Anterior cingulate cortex (tissue), 58 donors: ENCODE measurements at places on chromosomes 3 and 15.
A peak's percentile ranks its signal among the peaks of the same experiment; 100 is the strongest.

GRCh38 chr3:50502584-50503423, 630 bp downstream of the CACNA2D2 start:
- DNase-seq, result no peak

DNA sequence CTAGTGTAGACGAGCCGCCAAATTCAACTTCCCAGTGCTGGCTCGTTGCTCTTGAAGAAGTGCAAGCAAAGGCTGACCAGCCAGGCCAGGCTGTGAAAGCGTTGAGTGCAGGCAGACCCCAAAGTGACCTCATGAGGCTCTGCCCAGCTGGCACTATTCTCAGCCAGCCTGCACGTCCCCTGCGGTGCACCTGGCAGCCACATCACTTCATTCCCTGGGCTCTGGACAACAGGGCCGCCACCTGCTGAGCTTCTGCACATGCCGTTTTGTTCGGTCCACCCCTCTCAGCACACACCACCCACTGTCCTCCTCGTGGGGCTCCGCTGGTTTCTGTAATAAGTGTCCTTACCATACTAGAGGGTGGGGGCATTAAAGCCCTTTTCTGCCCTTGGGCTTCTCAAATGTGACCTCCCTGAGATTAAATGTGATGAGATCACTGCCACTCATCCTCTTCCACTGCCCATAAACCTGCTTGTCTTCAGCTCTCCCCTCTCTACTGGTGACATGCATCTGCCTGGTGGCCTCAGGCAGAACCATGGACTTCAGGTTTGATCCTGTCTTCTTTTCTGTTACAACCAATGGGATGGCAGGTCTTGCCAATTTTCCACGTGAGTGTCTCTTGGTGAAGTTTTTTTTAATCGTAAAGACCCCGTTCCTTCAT, 6.1 kb downstream of the RASGRF1 start:
- no peak for DNase-seq

- no peak for DNase-seq
Observed at GRCh38 chr15:63990454-63990853, 55.8 kb downstream of the DAPK2 start.

DNA sequence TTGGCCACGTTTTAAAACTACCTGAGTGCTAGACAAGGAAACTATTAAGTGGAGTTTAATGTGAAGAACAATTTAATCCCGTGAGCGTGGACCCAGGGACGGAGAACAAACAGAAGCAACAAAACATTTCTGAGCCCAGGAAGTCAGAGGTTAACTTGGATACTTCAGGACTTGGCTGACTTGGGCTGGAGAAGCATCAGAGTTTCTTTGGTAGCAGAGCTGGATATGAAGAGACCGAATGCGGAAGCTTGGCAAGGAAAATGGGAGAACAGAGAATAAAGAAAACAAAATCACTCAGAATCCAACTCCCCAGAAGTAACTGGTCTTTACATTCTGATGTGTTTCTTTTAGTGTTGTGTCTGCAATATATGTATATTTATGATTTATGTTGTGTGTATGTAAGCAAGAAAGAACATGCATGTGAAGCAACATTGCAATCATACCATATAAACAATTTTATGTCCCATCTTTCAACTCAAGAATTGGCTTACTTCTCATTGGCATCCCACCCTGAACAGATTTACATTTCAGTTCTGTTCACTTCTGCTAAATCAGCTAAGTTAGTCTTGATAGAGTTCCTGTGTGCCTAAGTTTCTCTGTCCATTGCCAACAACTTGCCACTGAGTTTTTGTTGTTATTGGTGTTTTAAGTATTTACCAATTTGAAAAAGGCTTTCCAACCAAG, 17.2 kb upstream of the PLOD2 start:
- no peak for DNase-seq

DNA sequence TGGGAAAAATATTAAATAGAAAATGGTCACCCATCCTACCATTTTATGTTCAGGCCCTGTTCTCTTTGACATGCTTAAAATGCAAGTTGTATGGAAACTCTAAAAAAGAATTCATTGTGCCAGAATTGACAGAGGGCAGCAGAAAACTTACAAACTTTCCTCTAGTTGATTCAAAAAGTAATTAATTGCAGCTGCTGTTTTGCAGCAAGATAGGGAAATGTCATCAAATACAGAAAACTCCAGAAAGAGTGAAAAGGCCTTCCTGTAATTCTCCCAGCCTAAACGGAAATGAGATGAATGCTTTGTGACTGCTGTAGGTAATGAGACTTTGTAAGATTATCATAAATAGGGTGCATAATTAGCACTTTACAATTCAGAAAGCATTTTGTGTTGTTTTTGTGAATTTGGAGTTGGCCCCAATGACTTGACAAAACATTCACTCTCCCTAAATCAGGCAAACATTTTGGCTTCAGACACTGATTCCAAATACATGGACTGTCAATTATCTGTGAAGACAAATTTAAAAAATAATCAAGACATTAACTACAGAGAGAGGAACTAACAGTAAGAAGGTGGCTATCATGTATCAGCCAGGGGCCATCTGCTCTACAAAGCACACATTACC, 861.8 kb downstream of the SQOR start:
- DNase-seq, result no peak

GRCh38 chr3:12999147-13000140, 73.8 kb downstream of the IQSEC1 start:
- DNase-seq, result peak; percentile 48

- no peak for DNase-seq
Observed at GRCh38 chr3:61875046-61875844, 313.9 kb downstream of the PTPRG start.

DNA sequence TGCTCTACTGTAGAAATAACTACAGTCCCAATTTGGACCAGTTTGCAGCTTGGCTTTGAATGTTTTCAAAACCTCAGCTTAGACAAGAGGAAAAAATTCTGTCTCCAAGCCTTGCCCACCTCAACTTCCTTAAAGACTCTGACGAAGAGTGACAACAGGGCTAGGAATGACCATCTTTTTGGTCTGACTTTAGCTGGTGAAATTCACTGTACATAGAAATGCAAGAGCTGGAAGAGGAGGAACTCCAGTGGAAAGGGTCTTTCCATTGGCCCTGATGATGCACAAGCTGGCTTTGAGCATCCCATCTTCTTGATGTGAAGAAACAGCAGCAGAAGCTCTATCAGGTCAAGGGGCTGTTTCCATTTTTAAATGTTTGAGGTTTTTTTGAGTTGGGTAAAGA, 22.7 kb upstream of the SH3BP5 start:
- DNase-seq, result no peak

GRCh38 chr3:119981386-119981785, 112.9 kb downstream of the GSK3B start:
- DNase-seq, result no peak

GRCh38 chr3:42656680-42657610, 3.4 kb downstream of the ZBTB47 start:
- no peak for DNase-seq

DNA sequence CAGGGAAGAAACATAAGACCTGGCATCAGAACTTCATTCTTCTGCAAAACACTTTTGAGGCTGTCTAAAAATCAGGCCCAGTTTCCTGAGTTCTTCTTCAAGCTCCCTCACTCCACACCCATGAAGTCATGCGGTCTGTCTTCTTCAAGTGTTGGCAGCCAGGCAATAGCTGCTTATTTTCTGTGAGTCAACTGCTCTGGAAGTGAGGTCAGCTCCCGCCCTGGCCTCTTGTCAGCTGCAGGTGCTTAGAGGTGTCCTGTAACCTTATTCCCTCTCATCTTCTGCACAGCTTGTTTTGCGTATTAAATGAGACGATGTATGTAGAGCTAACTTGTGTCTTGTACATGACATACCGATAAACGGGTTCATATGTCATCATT, 226.1 kb downstream of the ADAMTS17 start:
- no peak for DNase-seq

DNA sequence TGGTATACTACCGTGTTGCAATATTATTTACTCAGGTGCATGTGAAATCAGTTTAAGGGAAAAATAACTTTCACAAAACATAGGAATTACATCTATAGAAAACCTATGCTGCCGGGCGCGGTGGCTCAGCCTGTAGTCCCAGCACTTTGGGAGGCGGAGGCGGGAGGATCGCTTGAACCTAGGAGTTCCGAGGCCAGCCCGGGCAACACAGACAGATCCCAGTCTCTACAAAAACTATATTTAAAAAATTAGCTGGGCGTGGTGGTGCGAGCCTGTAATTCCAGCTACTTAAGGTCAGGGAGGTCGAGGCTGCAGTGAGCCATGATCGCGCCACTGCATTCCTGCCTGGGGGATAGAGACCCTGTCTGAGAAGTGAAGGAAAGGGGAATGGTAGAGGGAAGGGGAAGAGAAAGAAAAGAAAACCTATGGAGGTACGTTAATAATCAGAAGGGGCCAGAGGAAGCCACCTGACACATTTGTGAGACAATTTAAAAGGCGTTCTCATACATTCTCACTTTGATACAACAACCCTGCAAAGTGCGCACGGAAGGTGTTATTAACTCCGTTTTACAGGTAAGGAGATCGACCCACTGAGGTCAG, 456 bp upstream of the TMEM62 start:
- DNase-seq, result no peak

- no peak for DNase-seq
Observed at GRCh38 chr3:69914395-69914794, 85.1 kb upstream of the SAMMSON start.

- no peak for DNase-seq
Observed at GRCh38 chr15:25891081-25891480, 28.0 kb upstream of the ATP10A start.

GRCh38 chr3:183807209-183807728, 18.1 kb downstream of the MAP6D1 start:
- no peak for DNase-seq

DNA sequence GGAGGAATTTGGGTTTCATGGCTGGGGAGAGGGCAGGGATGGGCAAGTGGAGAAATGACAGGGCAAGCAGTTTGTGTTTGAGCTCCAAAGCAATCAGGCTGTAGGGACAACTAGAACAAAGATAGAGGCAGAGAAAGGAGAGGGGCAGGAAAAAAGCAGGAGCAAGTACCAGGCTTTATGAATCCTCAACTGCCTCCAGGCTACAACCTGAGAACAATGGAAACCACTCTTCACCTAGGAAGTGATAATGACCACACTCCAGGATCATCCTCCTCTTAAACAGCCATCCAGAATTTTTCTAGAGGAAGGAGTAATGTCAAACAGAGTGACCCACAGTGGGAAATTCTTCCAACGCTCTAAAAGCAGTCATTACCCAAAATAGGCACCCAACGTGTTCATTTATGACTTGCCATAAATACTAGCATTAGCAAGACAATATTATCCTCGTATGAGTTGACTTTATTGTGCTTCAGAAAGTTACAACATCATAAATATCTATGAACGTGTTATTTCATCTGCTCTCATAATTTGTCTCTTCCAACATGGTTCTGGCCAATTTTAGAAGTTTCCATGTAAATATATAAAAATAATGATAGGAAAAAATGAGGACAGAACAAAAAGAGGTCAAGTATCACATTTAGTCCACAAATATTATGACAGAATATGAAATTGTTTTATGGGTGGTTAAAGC, 50.5 kb downstream of the TNFAIP8L3 start:
- no peak for DNase-seq

DNA sequence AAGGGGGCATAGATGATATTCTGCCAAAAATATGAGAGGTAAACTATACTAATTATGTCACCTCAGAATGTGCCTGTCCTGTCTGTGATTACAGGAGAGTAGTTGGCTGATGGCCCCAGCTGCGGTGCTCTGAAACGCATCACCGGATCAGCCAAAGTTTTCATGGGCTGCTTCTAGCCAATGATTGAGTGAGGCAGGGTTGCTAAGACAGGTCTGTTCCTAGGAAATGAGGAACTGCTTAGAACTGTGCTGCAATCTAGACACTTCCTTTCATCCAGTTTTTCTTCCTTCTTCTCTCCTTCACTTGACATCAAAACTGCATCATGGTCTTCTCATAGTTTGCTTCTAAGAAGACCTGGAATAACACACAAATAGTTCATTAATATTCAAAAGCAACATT, 124.0 kb downstream of the KCNH8 start:
- DNase-seq, result no peak

GRCh38 chr15:87496795-87497194, 759.7 kb downstream of the NTRK3 start:
- DNase-seq, result no peak

- no peak for DNase-seq
Observed at GRCh38 chr15:74367296-74367854, at the start of gene CYP11A1. Gene CYP11A1, minus strand, starts transcription at chr15:74367646. Its CDS starts 61 bp downstream, at chr15:74367585.

DNA sequence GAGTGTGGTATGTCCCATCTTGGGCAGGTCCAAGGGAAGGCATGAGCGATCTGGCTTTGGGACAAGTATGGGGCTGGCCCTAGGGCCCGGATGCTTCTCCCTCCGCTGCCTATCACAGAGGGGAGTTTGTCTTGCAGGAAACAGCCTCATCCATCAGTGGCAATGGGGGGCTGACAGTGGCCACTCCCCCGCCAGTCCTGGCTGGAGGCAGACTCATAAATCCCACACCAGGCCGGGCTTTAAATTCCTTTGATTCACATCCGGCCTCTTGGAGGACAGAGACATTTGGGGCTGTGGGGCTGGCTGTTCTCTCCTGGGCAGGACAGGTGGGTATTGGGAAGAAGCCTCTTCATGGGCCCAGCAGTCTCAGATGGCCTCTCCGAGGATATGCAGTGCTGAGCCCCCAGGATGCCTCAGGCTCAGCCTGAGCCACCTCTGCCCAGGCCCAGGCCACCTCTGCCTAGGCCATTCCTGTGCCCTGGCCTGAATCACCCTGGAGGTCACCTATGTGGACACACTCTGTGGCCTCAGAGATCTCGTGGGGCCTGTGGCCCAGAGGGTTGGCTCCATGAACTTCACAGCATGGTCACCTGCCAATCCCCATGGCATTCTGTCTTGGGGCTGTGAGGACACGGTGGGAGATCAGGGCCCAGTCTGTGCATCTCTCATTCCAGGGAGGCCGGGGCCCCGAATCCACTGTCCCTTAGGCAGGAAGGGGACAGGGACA, 84.2 kb upstream of the GOLGA6L4 start:
- no peak for DNase-seq

GRCh38 chr15:25058080-25058785, 103.4 kb downstream of the SNRPN start:
- DNase-seq, result no peak

- DNase-seq, result no peak
Observed at GRCh38 chr3:145776782-145777408, 384.1 kb downstream of the PLOD2 start.

GRCh38 chr15:40477642-40478327, 7.0 kb downstream of the CHST14 start:
- DNase-seq, result no peak

GRCh38 chr15:61017109-61017508, 212.0 kb downstream of the RORA start:
- no peak for DNase-seq
